ENCODE measurements at places on chromosomes 1 and 21.

DNA sequence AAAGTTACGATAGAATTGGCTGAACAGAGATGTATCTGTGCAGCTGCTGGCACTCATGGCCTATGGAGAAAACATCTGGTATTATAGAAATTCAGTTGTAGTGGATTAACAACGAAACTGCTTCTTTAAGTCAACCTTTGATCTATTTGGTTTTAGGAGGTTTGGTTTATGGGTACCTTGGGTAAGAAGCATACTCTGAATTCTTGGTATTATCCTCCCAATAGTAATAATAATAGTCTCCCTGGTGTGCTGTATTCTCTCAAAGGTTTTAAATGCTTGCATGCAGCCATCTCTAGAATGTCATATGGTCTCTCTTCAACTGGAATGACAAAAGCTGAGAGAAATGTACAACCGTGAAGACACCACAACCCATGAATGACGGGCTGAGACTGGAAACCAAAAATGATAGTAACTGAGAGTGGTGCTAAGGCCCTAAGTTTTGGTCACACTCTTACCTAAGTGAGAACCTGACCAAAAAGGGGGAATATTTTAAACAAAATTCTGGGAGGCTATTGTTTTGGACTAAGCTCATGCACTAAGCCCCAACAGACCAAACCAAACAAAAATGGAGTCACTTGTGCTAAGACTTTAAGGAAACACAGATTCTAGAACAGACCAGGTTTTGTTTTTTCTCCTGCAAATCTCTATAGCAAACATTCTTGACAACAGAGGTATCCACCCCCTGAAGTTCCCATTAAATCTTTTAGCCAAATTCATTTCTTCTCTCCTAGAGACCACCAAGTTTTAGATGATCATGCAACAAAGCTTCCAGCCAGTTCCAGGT is 17.6 kb upstream of the TMEM61 start:
- no peak for DNase-seq

- DNase-seq = no peak
These were observed 67.1 kb downstream of the SH3BGR start for GRCh38 chr21:39518847-39519210.

GRCh38 chr1:81472387-81472786 is 328.3 kb upstream of the ADGRL2 start:
- no peak for DNase-seq

DNA sequence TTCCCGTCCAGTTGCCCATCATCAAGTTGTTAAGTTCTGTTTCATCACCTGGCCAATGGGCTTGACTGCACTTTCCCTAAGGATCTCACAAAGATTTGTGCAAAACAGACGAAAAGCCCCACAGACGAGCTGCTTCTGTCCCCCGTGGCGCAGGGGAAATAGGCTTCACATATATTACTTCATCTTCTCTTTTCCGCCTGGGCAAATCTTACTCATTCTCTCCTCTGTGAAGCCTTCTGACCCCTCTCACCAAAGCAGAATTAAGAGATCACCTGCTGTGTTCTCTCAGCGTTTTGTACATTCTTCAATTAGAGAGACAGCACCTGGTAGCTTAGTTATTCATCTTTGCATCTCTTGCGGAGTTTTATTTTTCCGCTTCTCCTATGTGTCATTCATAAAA is 129.8 kb downstream of the IGSF21 start:
- no peak for DNase-seq

GRCh38 chr1:217435204-217435603 is 195.7 kb downstream of the GPATCH2 start:
- no peak for DNase-seq

All from activated CD8-positive, alpha-beta memory T cell treated with anti-CD3 and anti-CD28 coated beads for 4 hours (primary cell).